ENCODE measurements at places on chromosomes 3 and 15. TPM values are rescaled to one million over a fixed set of nuclear protein-coding genes. Genes with fewer than 3 reads are reported as not detected.
A peak's percentile ranks its signal among the peaks of the same experiment; 100 is the strongest.

GRCh38 chr15:36841193-36841592, 259.2 kb downstream of the MEIS2 start:
- no peaks in the 10 kb centered on the region for H3K36me3 ChIP-seq
- no peak overlapping the region for H3K4me3 ChIP-seq
- no peak overlapping the region for H3K27ac ChIP-seq
- no peaks in the 10 kb centered on the region for H3K4me1 ChIP-seq

Gene NUTM1
- total RNA-seq, result not detected

DNA sequence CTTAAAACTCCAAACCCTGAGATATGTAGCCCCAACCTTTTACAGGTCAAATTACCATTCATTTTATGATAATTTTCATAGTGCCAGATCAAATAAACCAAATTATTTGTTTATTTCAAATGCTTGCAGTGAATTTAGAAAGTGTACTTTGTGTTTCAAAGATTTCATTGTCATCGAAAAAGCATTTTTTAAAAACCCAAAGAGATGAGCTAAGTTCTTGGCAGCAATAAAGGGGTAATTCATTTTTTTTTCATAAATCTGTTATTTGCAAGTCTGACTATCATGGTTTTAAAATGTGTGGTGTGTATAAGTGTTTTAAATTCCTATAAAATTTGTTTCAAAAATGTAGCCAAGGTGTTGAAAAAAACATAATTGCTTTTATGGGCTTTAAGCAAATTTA, 17.2 kb downstream of the PTX3 start:
- no peaks in the 10 kb centered on the region for H3K36me3 ChIP-seq
- H3K27me3 ChIP-seq, result no peaks in the 10 kb centered on the region
- DNase-seq, result no peak
- H3K4me1 ChIP-seq, result no peaks in the 10 kb centered on the region
- no peak overlapping the region for H3K27ac ChIP-seq

GRCh38 chr15:44261007-44261706, 27.4 kb upstream of the GOLM2 start:
- no peaks in the 10 kb centered on the region for H3K4me1 ChIP-seq
- H3K27ac ChIP-seq, result no peak overlapping the region
- H3K27me3 ChIP-seq, result no peaks in the 10 kb centered on the region
- H3K4me3 ChIP-seq, result no peak overlapping the region

DNA sequence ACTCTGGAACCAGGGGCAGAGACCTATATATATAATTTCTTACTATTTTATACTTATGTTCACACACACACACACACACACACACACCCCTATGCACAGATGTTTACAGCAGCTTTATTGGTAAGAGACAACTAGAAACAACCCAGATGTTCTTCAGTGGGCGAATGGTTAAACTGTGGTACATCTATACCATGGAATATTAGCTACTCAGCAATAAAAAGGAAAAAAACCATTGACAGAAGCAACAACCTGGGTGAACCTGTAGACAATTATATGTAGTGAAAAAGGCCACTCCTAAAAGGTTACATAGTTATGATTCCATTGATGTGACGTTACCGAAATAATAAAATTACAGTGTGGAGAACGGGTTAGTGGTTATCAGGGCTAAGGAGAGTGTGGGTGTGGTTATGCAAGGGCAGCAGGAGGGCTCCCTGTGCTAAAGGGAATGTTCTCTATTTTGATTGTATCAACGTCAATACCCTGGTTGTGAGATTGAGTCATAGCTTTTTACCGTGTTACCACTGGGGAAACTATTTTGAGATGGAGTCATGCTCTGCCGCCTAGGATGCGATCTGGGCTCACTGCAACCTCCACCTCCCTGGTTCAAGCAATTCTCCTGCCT, 85.5 kb downstream of the FLNB start:
- H3K27me3 ChIP-seq, result no peaks in the 10 kb centered on the region
- no peaks in the 10 kb centered on the region for H3K4me1 ChIP-seq
- peaks cover 4% of the 10 kb centered on the region for H3K36me3 ChIP-seq
- no peak for DNase-seq
- no peak overlapping the region for H3K27ac ChIP-seq
- no peak overlapping the region for H3K4me3 ChIP-seq

- no peaks in the 10 kb centered on the region for H3K27me3 ChIP-seq
- no peaks in the 10 kb centered on the region for H3K36me3 ChIP-seq
- H3K27ac ChIP-seq, result no peak overlapping the region
- H3K4me3 ChIP-seq, result no peak overlapping the region
- DNase-seq, result no peak
Observed at GRCh38 chr3:104080088-104080626, 1286.6 kb upstream of the ALCAM start.

Gene SLC2A2
- total RNA-seq, result not detected

DNA sequence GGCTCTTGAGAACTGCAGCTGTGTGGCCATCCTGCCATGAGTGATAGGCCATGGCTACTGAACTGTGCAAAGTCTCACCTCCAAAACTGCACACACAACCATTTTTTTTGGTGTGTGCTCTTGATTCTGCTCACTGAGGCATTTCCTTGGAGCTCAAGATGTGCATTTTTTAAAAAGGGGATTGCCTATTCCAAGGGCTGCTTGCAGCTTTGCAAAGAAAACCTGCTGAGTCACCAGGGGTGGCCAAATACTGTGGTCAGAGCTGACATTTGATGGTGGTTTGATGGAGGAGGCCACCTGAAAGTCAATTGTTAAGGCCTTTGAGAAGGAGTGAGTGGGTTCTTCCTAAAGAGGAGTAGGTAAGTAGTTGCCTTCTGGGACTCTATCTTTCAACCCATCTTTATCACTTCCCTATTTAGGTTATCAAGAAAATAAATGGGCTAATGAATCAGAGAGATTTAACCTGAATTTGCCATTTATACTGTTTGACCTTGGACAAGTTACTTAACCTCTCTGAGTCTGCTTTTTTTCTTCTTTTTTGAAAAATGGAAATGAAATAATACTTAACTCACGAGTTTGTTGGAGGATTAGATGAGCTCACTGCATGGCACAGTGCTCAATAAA, 87.9 kb downstream of the CHST2 start:
- H3K4me3 ChIP-seq, result no peak overlapping the region
- no peaks in the 10 kb centered on the region for H3K27me3 ChIP-seq
- DNase-seq, result peak; percentile 25
- H3K4me1 ChIP-seq, result no peaks in the 10 kb centered on the region
- no peak overlapping the region for H3K27ac ChIP-seq

GRCh38 chr3:94294806-94295205, 231.9 kb downstream of the NSUN3 start:
- no peaks in the 10 kb centered on the region for H3K27me3 ChIP-seq
- H3K4me3 ChIP-seq, result no peak overlapping the region
- no peaks in the 10 kb centered on the region for H3K36me3 ChIP-seq
- H3K4me1 ChIP-seq, result no peaks in the 10 kb centered on the region
- no peak for DNase-seq
- no peak overlapping the region for H3K27ac ChIP-seq

DNA sequence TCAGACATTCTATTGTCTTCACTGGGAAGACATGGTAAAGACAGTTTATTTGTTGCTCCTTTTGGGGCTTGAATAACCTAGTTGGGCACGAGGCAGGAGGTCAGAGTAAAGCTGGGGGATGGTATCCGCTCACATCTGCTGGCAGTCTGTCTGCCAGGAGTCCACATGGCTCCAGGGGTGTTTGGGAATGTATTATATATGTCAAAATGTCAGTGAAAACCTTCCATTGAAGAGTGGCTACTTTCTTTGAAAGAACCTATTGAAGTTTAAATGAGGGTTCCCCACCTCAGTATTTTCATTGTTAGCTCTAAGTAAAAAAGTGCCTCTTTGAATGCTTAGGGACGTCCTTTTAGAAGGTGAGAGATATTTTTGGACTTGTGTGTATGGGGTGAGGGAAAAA, 68.4 kb downstream of the CLDN11 start:
- H3K4me3 ChIP-seq, result no peak overlapping the region
- no peaks in the 10 kb centered on the region for H3K4me1 ChIP-seq
- H3K36me3 ChIP-seq, result no peaks in the 10 kb centered on the region
- H3K27ac ChIP-seq, result no peak overlapping the region

GRCh38 chr3:12656193-12656592, 7.7 kb downstream of the RAF1 start:
- no peak overlapping the region for H3K4me3 ChIP-seq
- H3K36me3 ChIP-seq, result no peaks in the 10 kb centered on the region
- peaks cover 9% of the 10 kb centered on the region for H3K4me1 ChIP-seq
- DNase-seq, result no peak

- H3K27ac ChIP-seq, result no peak overlapping the region
- no peaks in the 10 kb centered on the region for H3K36me3 ChIP-seq
- no peak for DNase-seq
- no peaks in the 10 kb centered on the region for H3K4me1 ChIP-seq
Observed at GRCh38 chr3:20194793-20195460, 8.9 kb upstream of the SGO1 start.

- no peak for DNase-seq
- no peak overlapping the region for H3K27ac ChIP-seq
- no peaks in the 10 kb centered on the region for H3K36me3 ChIP-seq
- H3K4me3 ChIP-seq, result no peak overlapping the region
- no peaks in the 10 kb centered on the region for H3K27me3 ChIP-seq
- H3K4me1 ChIP-seq, result no peaks in the 10 kb centered on the region
Observed at GRCh38 chr3:171954690-171955383, 84.5 kb upstream of the FNDC3B start.

GRCh38 chr15:78194568-78194925, 39.8 kb downstream of the ACSBG1 start:
- H3K4me1 ChIP-seq, result no peaks in the 10 kb centered on the region
- H3K27me3 ChIP-seq, result no peaks in the 10 kb centered on the region
- H3K27ac ChIP-seq, result no peak overlapping the region

Data from naive thymus-derived CD4-positive, alpha-beta T cell (primary cell).